HepG2 (cell line): ENCODE measurements at places on chromosomes 6 and 20. TPM values are rescaled to one million over a fixed set of nuclear protein-coding genes. Genes with fewer than 3 reads are reported as not detected.
A peak's percentile ranks its signal among the peaks of the same experiment; 100 is the strongest.

DNA sequence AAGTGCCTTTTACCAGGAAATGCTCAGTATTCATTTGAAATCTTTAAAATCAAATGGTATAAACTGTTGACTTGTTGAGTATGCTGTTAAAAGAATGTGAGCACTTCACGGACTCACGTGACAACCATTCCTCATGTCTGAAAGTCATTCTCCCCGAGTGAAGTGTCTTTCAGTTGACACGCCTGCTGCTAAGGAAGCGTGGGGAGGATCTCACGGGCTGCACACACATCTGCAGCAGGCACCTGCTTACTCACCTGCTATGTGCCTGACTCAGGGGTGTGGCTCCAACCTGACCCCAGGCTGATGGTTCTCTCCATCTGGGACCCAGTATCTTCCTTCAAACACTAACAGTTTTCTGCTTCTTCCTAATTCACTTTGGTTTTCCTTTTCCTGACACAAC, 32.7 kb downstream of the WDR27 start:
- DNase-seq: no peak
- H3K4me3 ChIP-seq: no peak overlapping the region
- H3K27me3 ChIP-seq: no peaks in the 10 kb centered on the region
- peaks cover 78% of the 10 kb centered on the region for H3K36me3 ChIP-seq
- no peaks in the 10 kb centered on the region for H3K4me1 ChIP-seq
- no peak overlapping the region for H3K27ac ChIP-seq

SLC25A27 gene
- total RNA-seq: 0.32 and 0.46 TPM in 2 replicates

BNIP5 gene
- total RNA-seq: not detected in 2 replicates

DNA sequence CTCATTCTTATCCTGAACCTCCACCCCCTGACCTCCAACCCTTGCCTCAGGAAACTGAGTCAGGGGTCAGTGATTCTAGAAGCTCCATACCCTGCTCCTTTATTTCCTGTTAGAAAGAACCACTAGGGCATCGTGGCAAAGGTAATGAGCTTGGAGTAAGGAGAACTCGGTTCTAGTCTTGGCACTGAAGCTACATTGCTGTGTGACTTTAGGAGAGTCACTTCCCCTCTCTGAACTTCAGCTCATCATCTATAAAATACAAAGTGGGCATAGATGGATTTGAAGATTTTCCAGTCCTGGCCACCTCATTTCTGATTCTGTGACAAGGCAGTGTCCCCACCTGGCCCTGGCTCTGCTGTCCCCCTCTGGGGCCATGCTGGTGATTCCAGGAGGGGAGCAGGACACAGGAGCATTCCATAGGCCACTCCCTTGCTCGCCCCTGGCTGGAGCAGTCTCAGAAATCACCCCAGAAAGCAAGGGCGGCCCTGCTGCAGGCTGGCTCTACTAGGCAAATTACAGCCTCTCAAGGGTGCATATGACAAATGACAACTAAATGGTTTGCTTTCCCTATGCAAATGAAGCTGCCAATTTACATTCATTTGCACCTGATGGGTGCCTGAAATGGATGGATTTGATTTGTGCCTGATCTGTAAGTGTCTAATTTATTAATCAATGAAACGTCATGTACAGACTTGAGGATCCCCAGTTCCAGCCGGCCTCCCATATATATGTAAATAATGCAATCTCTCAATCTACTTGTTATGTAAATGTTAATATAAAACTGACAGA, 62.2 kb downstream of the LRFN2 start:
- H3K36me3 ChIP-seq: no peaks in the 10 kb centered on the region
- DNase-seq: no peak

DNA sequence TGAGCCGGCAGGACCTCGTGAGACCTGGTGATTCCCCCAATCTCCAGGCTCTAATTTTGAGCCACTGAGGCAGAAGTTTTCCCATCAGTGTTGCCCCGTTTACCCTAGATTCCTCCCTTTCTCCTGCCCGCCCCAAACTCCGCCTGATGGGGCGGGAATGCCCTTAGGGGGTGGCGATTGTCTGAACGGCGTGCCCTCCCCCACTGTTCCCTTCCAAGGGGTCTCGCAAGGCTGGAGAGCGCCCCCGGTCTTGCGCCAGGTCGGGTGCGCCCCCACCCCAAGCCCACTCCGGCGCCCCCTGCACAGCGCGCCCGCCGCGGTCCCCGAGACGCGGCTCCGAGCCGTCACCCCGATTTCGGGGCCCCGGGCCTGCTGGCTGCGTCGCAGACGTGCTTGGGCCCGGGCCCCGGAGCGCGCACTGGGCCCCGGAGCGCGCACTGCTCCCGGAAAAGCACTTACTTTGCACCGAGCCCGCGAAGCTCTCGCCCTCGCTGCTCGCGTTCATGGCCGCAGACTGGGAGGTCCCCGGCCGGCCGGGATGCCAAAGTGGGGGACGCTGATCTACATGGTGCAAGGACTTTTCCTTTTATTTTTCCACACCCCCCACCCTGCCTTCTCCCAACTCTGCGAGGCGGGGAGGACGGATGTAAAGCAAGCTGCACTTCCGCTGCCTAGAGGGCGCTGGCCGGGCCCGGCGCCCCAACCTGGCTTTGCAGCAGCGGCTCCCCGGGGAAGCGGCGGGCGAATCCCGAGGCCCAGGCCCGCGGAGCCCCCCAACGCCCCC, at the start of gene ZFP64:
TSS of gene ZFP64 (minus strand) at position 648 of the 784 bp plus-strand sequence. CDS start at position 505, 143 bp downstream.
- peak within 1 kb of the TSS; percentile 81 for H3K27ac ChIP-seq
- no peaks in the 10 kb centered on the region for H3K27me3 ChIP-seq
- DNase-seq: peak; percentile 83
- peaks cover 2% of the 10 kb centered on the region; the same call in 1 of the 2 replicates for H3K36me3 ChIP-seq
- peak within 1 kb of the TSS; percentile 98 for H3K4me3 ChIP-seq

FAM162B gene
- total RNA-seq: not detected in 2 replicates

- H3K27ac ChIP-seq: no peak overlapping the region
- H3K27me3 ChIP-seq: no peaks in the 10 kb centered on the region
- no peaks in the 10 kb centered on the region for H3K36me3 ChIP-seq
- no peak overlapping the region for H3K4me3 ChIP-seq
Observed at GRCh38 chr6:156889469-156889868, 112.3 kb downstream of the ARID1B start.

DNA sequence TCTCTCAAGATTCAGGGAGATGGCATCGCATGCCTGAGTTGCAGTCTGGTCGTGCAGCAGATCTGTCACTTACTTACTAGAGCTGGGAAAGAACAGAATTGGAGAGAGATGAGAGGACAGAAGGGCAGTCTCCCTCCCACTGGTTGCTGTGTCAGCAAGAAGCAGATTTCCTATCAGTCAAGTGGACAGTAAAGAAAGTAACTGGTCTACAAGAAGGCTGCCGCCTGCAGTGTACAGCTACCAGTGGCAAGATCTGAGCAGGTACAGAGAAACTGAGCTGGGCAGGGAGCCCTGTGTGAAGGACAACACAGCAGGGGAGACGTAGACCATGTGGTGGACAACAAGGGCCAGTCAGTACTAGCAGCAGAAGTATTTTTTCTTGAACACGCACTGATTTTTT, 49.5 kb upstream of the PCSK2 start:
- H3K27me3 ChIP-seq: no peaks in the 10 kb centered on the region
- no peaks in the 10 kb centered on the region for H3K36me3 ChIP-seq
- H3K4me1 ChIP-seq: no peaks in the 10 kb centered on the region
- H3K27ac ChIP-seq: no peak overlapping the region

DNA sequence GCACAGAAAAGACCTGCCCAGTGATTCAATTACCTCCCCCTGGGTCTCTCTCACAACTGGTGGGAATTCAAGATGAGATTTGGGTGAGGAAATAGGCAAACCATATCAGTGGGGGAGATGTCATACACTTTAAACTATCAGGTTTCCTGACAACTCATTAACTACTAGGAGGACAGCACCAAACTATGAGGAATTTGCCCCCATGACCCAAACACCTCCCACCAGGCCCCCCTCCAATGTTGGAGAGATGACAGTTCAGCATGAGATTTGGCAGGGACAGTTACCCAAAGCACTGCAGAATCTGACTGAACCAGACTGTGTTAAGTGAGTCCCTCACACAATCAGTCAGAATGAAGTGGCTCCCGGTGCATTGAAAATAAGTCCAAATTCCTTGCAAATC, 148.0 kb downstream of the TTLL2 start:
- peaks cover 43% of the 10 kb centered on the region for H3K27me3 ChIP-seq
- H3K36me3 ChIP-seq: no peaks in the 10 kb centered on the region
- no peak overlapping the region for H3K4me3 ChIP-seq
- H3K27ac ChIP-seq: no peak overlapping the region

DNA sequence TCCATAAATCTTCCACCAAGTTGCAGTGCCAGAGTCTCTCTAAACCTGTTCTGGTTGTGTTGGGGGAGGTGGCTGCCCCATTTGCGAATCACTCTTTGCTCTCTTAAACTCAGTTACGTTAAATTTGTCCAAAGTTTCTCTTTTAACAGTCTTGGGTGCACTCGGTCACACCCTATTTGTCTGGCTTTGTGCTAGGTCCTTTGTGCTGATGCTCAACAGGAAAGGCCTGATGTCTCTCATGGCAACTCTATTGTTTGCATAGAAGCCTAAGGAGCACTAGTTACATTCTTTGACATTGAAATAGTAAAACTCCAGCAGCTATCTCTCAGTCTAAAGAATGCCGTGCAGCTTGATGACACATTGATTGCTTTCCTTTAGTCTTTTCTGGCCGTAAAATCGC, 105.1 kb downstream of the TRMT11 start:
- no peak overlapping the region for H3K27ac ChIP-seq
- H3K36me3 ChIP-seq: no peaks in the 10 kb centered on the region; the same call in 2 of the 3 replicates
- DNase-seq: no peak
- H3K27me3 ChIP-seq: no peaks in the 10 kb centered on the region
- no peak overlapping the region for H3K4me3 ChIP-seq
- H3K4me1 ChIP-seq: no peaks in the 10 kb centered on the region

DNA sequence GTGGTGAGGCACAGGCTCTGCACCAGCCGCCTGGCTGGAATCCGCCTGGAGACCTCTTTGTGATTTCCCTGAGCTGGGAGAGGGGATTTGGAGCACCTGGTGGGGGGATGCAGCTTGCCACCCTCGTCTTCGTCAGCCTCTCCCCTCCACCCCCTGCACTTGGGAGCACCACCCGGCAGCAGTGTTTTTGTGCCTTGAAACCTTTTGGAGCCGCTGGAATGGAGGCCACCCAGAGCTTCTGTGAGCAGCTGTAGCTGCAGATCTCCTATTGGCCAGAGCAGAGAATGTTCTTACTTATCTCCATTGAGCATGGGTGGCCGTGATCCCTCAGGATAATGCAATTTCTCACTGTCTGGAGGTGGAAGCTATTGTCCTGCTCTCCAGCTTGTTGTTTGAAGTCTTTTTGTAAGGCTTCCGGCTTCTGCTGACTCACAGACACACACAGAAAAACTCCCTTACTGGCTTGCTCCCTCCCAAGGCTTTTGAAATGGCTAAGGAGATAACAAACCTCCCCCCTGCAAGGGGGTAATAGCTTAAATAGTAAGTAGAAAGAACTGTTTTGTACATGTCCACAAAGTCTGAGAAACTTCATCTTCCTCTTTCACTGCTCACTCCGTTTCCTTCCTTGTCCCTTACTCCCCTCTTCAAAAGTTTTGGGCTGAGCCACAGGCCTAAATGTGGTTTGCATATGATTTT, 271.2 kb downstream of the PRL start:
- no peak for DNase-seq
- no peaks in the 10 kb centered on the region for H3K27me3 ChIP-seq
- H3K4me1 ChIP-seq: no peaks in the 10 kb centered on the region
- no peak overlapping the region for H3K27ac ChIP-seq

DNA sequence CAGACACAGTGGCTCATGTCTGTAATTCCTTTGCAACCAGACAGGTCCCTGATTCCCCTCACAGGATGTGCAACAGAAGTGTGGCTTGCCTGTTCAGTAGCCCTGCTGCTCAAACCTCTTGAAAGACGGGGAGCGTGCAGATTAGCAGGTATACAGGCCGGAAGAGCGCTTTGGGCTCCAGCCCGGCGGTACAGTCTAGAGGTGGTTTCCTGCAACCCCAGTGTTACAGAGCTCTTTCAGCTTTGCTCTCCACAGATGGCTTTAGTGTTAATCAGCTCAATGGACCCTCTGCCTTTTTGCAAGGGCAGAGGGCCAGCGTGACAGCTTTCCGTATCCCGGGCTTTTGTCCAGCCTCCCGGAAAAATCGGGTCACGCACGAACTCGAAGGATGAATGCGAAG, 67.2 kb upstream of the TNFRSF21 start:
- H3K4me3 ChIP-seq: no peak overlapping the region
- peaks cover 4% of the 10 kb centered on the region; the same call in 1 of the 2 replicates for H3K4me1 ChIP-seq
- H3K27ac ChIP-seq: no peak overlapping the region
- DNase-seq: no peak
- no peaks in the 10 kb centered on the region; the same call in 1 of the 2 replicates for H3K27me3 ChIP-seq

DNA sequence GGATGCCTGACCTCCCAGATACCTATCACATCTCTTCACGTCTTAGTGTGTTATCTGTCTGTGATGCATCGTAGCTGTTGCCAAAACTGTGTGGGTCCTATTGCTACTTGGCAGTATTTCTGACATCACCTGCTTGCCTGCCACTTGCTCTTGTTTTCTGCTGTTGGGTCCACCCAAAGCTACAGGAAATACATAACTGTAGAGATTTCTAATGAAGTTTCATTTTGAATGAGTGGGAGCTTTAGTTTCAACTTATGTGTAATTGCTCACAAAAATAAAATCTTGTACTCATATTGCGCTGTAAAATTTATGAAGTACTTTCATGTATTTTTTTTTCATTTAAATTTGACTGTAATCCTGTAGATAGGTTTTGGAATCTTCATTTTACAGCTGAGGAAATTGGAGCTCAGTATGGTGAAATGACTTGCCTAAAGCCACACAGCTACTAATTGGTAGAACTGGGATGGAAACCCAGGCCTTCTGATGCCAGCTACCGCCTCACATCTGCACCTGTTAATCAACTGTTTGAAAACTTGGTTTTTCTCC, 113.6 kb upstream of the MAN1A1 start:
- H3K27me3 ChIP-seq: no peaks in the 10 kb centered on the region
- no peaks in the 10 kb centered on the region for H3K36me3 ChIP-seq
- no peaks in the 10 kb centered on the region for H3K4me1 ChIP-seq

DNA sequence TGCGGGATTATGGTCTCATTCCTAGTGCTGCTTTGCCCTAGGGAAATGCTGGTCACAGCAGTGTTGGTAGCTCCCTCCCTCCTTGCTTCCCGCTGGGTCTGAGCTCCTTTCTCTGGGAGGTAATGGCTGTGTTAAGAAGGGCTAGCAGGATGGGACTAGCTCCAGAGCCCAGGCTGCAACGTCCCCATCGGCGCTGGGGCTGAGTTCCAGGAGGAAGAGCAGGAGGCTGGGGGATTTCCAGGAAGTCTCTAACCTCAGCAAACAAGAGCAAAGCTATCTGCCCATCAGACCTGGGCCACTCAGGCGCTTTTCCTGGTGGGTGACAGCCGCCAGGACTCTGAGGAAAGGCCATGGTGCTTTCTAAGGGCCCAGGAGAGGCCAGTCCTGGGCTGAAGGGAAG, 174.2 kb downstream of the DLL1 start:
- DNase-seq: no peak
- peaks cover 6% of the 10 kb centered on the region for H3K27me3 ChIP-seq
- H3K36me3 ChIP-seq: no peaks in the 10 kb centered on the region
- H3K27ac ChIP-seq: no peak overlapping the region

GRCh38 chr6:160265869-160266476, 7.4 kb upstream of the SLC22A2 start:
- no peak overlapping the region for H3K4me3 ChIP-seq
- H3K36me3 ChIP-seq: no peaks in the 10 kb centered on the region
- no peak for DNase-seq
- H3K27ac ChIP-seq: no peak overlapping the region
